ENCODE measurements at places on chromosomes 16 and 17.

DNA sequence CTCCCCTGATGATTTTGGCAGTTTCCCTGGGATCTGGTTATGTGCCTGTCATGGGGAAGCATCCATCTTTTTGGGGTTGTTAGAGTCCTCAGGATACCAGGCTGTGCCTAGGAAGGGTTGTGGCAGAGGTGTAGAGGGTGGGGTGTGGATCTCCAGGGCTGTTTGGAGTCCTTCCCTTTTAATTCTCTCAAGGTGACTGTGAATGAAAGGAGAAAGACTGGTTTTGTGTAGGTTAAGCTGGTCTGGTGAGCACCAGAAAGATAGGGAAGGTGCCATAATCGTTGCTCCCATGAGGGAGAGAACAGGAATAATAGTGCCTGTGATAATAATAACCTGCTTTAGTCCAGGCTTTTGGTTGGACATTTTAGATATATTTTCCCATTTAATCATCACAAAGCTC lies 7.0 kb downstream of the MAP2K4 start:
- no peak for DNase-seq

GRCh38 chr16:4136229-4136813 lies 20.1 kb upstream of the ADCY9 start:
- DNase-seq, result no peak

DNA sequence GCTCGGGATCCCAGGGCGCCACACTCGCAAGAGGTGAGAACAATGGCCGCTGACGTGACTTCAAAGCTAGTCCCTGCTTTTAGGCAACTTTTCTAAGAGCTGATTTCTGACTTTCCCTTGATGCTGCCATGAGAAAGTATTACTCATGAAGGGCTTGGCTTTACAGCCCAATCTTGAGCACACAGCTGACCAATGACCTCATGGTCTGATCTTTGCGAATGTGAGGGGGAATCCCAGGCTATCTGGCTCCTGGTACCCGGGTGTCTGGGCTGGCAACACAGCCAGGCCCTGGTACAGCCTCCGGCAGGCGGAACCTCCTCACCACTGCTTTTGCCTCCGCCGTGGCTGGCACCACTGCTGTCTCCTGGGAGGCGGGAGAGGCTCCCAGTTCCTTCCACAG lies 17.5 kb downstream of the NDUFAF8 start:
- no peak for DNase-seq

DNA sequence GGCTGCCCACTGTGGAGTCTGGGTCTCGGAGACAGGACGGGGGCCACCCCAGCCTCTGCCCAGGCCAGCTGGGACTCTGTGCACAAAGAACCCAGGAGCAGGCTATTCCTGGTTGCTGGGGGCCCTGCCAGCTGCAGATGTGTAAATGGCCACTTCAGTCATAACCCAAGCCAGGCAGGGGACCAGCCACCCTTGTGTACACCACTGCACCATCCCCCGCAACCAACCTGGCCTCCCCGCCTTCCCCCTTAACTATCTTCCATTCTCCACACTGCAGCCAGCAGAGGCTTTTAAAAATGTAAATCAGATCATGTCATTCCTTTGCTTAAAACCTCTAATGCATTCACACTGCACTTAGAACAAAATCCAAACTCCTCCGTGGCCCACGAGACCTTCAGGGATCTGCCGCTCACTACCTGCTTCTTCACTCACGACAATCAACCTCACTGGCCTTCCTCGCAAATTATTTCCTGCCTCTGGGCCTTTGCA lies 28.3 kb downstream of the RTN4RL1 start:
- no peak for DNase-seq

GRCh38 chr17:50440172-50440837 lies 14.3 kb downstream of the ACSF2 start:
- DNase-seq, result no peak

All from NCI-H748 treated with DMSO at 0.1 percent for 48 hours (cell line).